Chondrocyte (in vitro differentiated cells): ENCODE measurements at places on chromosomes 11 and 22. TPM values are rescaled to one million over a fixed set of nuclear protein-coding genes. Genes with fewer than 3 reads are reported as not detected.

The CFAP300 gene
- 2.5 to 3.6 TPM (median 3.0 TPM) in 3 replicates for total RNA-seq

The RAB36 gene
- total RNA-seq: 2.9 to 4.7 TPM (median 3.5 TPM) in 3 replicates

The SOX10 gene
- not detected in 3 replicates for total RNA-seq

The CCDC134 gene
- total RNA-seq: 6.6 to 10.1 TPM (median 7.0 TPM) in 3 replicates

The USP28 gene
- total RNA-seq: 27.0 to 34.1 TPM (median 33.3 TPM) in 3 replicates

The BANF1 gene
- total RNA-seq: 178 to 243 TPM (median 187 TPM) in 3 replicates

The ARHGAP42 gene
- total RNA-seq: 15.0 to 16.1 TPM (median 15.1 TPM) in 3 replicates

The OR8B3 gene
- total RNA-seq: not detected in 3 replicates

The FZD4 gene
- total RNA-seq: 6.5 to 11.9 TPM (median 6.6 TPM) in 3 replicates

The VPREB1 gene
- not detected in 3 replicates for total RNA-seq

The BIK gene
- not detected in 3 replicates for total RNA-seq

The MAML2 gene
- total RNA-seq: 19.0 to 25.2 TPM (median 19.1 TPM) in 3 replicates

The OR5B3 gene
- not detected in 3 replicates for total RNA-seq

The MYO7A gene
- total RNA-seq: not detected in 3 replicates

The ANKRD13D gene
- 40.0 to 51.8 TPM (median 47.8 TPM) in 3 replicates for total RNA-seq

The GAL3ST1 gene
- total RNA-seq: 0.82 to 3.9 TPM (median 2.8 TPM) in 3 replicates

The TXNRD2 gene
- total RNA-seq: 12.5 to 15.8 TPM (median 14.1 TPM) in 3 replicates

The SLC3A2 gene
- 125 to 380 TPM (median 374 TPM) in 3 replicates for total RNA-seq

The KDM4E gene
- not detected in 3 replicates for total RNA-seq

The KRTAP5-9 gene
- 0.20 to 0.36 TPM in 2 of 3 replicates, not detected in the other for total RNA-seq

The OR2AT4 gene
- total RNA-seq: not detected in 3 replicates

The SLC22A8 gene
- total RNA-seq: not detected in 3 replicates

The CD151 gene
- 460 to 558 TPM (median 549 TPM) in 3 replicates for total RNA-seq

The OR52B6 gene
- total RNA-seq: not detected in 3 replicates

The TMEM121B gene
- 0.36 to 0.87 TPM (median 0.59 TPM) in 3 replicates for total RNA-seq

The HPX gene
- total RNA-seq: 2.6 to 3.8 TPM (median 3.2 TPM) in 3 replicates

The DEFB131B gene
- not detected in 3 replicates for total RNA-seq

The APOA5 gene
- not detected in 3 replicates for total RNA-seq

The SLC35F2 gene
- 4.4 to 5.6 TPM (median 4.7 TPM) in 3 replicates for total RNA-seq

The OR52A1 gene
- not detected in 3 replicates for total RNA-seq

The SCUBE2 gene
- total RNA-seq: 2.0 to 5.0 TPM (median 4.6 TPM) in 3 replicates

The NOL12 gene
- 12.1 to 18.7 TPM (median 12.8 TPM) in 3 replicates for total RNA-seq

The APOL5 gene
- total RNA-seq: not detected in 3 replicates

The SNX32 gene
- 0.79 to 1.8 TPM (median 0.80 TPM) in 3 replicates for total RNA-seq

The MICAL2 gene
- 296 to 393 TPM (median 372 TPM) in 3 replicates for total RNA-seq

The CD6 gene
- total RNA-seq: 0.33 TPM in 1 of 3 replicates, not detected in the others

The H19 gene
- total RNA-seq: 2,704 to 5,485 TPM (median 2,760 TPM) in 3 replicates

The FAM180B gene
- total RNA-seq: not detected in 3 replicates

The LRRC4C gene
- total RNA-seq: 0.72 to 1.2 TPM (median 0.72 TPM) in 3 replicates

The MPZL3 gene
- 1.1 to 1.7 TPM (median 1.6 TPM) in 3 replicates for total RNA-seq

The MMP11 gene
- 68.4 to 172 TPM (median 169 TPM) in 3 replicates for total RNA-seq

The CRYBB3 gene
- not detected in 3 replicates for total RNA-seq

The RIBC2 gene
- 0.41 to 1.1 TPM in 2 of 3 replicates, not detected in the other for total RNA-seq

The SLC17A6 gene
- total RNA-seq: not detected in 3 replicates

The ASCL2 gene
- not detected in 3 replicates for total RNA-seq
